Muscle of back (tissue), 13 donors: ENCODE measurements at places on chromosomes 11 and 22.

GRCh38 chr11:101407324-101407723, 176.5 kb downstream of the TRPC6 start:
- DNase-seq: no peak

DNA sequence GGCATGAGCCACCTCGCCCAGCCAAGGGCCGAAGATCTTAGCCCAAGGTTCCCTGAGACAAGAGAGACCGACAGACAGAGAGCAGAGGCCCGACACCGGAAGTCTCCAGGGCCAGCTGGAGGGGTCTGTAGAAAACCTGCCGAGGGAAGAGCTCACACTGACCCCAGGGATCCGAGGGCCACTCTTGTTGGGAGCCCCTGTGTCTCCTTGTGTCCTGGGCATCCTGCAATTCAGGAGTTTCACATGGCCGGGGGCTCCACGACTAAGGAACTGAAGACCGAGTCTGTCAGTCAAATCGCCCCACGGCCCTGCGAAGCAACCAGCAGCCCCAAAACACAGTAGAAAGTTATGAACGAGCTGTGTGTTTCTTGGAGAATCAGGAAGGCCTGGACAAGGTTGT, 1482.0 kb downstream of the BRD1 start:
- no peak for DNase-seq

DNA sequence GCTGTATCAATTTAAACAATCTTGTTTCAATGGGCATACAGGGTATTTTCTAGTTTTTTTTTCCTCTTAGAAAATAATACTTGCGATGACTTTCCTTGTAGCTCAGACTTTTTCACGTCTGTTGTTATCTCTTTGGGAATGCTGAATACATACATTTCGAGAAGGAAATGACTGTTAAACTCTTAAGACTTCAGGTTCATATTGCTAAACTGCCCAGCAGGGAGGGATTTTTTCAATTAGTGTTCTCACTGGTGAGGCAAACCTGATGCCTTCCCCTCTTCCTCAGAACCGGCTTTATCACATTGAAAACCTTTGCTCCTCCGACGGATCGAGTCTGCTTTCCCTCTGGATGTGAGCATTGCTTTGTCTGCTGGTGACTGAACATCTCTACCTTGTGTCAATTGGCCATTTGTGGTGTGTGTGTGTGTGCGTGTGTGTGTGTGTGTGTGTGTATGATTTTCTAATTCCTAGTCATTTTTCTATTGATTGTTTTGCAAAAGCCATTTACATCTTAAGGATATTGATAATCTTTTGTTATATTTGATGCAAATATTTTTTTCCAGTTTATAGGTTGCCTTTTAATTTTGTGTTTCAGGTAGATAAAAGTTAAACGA, 6.6 kb downstream of the NEAT1 start:
- no peak for DNase-seq

GRCh38 chr22:45009606-45010531, at the start of gene PHF21B:
PHF21B (minus strand) TSS chr22:45010005; CDS start chr22:45009549, 456 bp downstream.
- peak; percentile 67 for DNase-seq

DNA sequence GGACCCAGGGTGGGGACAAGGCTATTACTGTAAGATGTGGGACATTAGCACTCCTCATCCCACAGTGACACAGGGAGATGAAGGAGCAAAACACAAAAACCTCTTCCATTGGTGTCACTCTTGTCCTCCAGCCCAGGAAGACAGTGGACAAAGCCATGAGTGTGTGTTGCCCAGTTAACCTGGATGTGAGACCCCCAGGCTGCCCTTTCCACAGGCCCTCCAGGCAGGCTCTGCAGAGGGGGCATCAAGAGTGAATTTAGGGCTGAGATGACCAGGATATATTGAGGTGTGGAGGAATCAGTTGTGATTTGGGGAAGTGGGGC, 111.3 kb downstream of the GGTLC2 start:
- no peak for DNase-seq

GRCh38 chr11:92249156-92249753, 24.6 kb downstream of the FAT3 start:
- no peak for DNase-seq

- DNase-seq: no peak
Observed at GRCh38 chr22:46237453-46238124, 12.5 kb downstream of the CDPF1 start.

- no peak for DNase-seq
Observed at GRCh38 chr11:35365961-35366360, 53.4 kb downstream of the SLC1A2 start.

DNA sequence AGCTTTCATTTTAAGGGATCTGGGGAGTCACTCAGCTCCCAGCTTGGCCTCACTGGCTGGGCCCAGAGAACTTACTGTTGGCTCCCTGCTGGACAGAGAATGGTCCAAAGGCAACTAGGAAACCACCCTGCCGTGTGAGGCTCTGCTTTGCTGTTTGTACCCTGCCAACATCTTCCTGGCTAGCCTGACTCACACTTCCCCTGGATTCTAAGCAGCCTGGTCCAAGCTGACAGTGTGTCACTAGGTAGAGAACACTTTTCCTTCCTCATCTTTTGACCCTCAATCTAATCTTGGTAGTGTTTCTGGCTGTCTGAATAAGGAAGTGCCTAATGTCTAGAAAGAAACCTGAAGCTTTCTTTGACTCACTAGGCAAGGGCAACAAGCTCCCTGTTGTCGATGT, 76.7 kb downstream of the FAR1 start:
- DNase-seq: no peak

DNA sequence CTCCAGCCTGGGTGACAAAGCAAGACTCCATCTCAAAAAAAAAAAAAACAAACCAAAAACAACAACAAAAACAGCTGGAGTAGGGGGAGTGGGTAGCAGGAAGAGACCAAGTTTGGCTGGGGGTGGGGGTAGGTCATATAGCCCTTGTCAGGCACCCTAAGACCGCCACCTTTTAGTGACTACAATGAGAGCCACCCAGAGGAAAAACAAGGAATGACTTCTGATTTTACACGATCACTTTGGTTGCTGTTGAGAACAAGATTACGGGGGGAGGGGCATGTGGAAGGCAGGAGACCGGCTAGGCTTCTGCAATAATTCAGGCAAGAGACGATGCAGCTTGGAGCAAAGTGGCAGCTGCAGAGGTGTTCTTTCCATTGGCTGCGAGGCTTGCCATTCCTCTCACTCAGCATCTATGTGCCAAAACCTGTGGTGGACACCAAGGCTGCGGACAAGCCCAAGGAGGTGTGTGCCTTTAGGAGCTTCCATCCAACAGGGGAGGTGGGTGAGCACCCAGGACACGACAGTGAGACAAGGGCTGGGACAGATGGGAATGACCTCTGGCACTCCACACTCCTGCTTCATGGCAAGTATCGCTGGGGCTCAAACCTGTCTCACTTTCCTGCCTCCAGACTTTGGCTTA, 1.7 kb downstream of the RPS19BP1 start:
- DNase-seq: no peak

DNA sequence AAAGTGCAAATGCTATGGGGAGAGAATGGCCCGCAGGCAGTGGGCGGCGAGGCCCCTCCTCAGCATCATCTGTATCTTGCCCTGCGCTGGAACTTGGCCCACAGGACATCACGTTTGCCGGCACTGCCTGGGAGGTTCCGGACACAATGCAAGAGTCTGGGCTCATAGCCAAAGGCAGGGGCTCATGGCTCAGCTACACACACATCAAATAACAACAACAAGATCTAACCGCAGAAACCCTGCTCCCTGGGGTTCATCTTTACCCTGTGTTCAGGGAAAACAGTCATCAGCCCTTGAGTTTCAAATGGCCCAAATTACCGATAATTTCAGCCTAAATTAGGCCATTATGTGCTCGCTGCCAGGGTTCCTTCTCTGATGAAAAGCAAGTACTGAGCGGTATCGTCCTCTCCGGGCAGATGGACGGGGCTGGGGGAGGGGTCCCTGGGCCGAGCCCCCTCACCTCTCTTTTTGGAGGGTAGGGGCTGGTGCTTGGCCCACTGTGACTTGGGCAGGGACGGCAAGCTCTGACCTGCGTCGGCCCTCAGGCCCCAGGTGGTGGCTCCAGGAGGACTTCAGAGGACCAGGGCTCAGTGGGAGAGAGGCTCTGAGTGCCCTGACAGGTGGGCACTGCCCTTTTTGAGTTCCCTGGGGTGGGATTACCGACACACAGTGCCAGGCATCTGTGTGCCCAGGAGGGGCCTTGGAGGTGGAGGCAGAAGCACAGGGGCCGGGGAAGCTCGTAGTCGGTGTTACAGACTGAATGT, 25.0 kb upstream of the GAL start:
- peak; percentile 86 for DNase-seq

DNA sequence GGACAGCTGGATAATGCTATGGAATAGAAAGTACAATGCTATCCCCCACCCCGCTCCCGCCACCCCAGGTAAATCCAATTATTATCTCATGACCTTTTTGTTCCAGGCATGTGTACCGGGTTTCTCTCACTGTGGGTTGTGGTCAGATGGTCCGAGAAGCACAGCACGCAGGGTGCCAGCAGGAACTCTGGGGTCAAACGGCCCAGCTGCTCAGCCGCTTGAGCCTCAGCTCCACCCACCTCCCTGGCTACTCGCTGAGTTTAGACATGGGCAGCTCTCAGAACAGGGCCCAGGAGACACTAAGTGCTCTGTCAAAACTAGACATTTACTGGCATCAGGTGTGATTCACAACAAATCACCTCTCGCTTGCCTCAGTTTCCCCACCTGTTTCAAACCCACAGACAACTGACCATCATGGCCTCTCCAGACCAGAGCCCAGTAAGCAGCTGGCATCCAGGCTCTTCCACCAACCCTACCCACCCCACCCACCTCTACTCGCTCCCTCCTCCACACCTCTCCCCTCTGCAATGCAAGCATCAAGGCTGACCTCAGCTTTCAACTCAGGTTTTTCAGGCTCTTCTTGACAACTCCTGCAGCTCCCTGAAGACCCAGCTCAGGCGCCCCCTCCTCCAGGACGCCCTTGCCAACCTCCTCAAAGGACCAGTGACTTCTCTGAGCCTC, 13.0 kb upstream of the MFNG start:
- DNase-seq: no peak

DNA sequence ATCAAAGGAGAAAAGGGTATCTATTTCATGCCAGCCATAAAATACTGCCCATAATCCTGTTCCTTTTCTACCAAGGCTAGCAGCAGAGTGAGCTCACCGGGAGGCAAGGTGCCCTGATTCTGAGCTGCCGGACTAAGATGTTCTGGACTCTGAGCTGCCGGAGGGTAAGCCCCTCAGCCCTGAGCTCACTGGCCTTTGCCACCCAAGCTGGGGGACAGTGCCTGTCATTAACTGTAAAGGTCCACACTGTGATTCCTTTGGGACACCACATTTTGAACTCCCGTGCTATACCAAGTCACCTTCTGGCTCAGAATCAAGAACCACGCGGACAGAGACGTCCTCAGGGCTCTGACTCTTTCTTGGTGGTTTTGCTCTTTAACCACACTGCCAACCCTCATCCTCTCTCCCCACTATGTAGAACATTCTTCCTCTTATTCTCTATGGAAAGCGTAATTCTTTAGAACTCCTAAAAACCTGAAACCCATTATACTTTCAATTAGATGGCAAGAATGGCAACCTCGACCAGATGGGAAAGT, 88.4 kb upstream of the BID start:
- DNase-seq: no peak

DNA sequence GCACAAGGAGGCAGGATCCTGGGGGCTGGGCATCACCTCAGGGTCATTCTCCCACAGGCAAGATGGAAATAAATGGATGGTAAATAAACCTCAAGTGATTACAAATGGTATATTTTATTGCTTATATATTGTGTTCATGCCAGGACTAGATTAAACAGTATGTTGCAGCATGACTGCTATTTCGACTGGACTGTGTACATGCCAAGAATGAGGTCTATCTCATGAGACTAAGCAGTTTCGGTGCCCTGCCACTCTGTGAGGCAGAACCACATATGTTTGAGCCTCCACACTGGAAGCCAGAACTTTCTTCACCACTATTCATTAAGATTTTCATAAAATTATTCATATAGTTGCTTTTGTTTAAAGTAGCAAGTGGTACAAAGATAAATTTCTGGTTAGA, 140.2 kb downstream of the DDX10 start:
- DNase-seq: no peak

DNA sequence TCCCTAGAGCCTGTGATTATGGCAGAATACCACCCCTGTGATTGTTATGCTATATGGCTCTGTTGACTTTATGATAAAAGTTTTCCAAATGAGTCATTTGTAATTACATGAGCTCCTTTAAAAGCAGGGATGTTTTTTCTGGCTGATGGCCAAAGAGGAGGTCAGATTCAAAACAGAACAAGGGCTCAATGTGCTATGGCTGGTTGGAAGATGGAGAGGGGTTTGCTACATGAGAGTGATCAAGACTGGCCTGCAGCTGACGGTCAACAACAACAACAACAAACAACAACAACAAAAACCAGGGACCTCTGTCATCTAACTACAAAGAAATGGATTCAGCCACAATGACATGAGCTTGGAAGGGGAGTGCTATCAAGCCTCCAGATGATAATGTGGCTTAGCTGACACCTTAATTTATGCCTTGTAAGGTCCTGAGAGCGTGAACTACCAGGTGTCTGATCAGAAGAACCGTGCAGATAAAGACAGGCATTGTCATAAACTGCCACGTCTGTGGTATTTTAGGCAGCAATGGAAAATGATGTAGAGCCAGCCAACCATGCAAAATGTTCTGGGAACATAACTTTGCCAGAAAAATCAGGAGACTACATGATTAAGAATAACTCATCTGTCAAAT, 47.2 kb downstream of the PIWIL3 start:
- DNase-seq: no peak

DNA sequence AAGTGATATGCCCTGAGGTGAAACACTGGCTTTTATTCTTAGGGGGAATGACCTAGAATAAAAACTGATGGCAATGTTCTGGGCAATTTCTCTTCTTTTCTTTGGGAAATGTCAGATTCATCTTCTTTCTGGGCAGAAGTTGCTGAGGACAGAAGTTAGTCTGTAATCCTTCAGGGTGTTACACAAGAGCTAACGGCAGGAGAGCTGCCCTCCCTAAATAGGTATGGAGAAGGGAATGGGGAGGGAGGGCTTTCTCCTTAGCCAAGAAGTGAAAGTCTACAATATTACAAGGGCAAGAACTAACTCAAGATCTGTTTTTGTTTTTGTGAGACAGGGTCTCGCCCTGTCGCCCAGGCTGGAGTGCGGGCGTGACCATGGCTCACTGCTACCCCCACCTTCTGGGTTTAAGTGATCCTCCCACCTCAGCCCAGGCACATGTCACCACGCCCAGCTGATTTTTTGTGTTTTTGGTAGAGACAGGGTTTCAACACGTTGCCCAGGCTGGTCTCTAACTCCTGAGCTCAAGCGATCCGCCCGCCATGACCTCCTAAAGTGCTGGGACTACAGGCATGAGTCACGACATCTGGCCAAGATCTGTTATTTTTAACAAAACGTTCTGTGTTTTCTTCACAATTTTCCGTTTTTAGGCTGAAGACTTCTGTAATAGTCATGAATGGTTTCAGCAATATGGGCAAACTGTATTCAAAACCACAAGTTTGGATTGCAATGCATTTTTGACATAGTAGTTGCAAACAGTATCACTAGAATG, 7.2 kb downstream of the PIWIL4 start:
- no peak for DNase-seq

GRCh38 chr11:129308241-129308865, 67.3 kb upstream of the BARX2 start:
- DNase-seq: no peak

GRCh38 chr11:90594658-90595057, 371.8 kb upstream of the CHORDC1 start:
- DNase-seq: no peak
